ENCODE measurements at places on chromosomes 1 and 21.
A peak's percentile ranks its signal among the peaks of the same experiment; 100 is the strongest.

DNA sequence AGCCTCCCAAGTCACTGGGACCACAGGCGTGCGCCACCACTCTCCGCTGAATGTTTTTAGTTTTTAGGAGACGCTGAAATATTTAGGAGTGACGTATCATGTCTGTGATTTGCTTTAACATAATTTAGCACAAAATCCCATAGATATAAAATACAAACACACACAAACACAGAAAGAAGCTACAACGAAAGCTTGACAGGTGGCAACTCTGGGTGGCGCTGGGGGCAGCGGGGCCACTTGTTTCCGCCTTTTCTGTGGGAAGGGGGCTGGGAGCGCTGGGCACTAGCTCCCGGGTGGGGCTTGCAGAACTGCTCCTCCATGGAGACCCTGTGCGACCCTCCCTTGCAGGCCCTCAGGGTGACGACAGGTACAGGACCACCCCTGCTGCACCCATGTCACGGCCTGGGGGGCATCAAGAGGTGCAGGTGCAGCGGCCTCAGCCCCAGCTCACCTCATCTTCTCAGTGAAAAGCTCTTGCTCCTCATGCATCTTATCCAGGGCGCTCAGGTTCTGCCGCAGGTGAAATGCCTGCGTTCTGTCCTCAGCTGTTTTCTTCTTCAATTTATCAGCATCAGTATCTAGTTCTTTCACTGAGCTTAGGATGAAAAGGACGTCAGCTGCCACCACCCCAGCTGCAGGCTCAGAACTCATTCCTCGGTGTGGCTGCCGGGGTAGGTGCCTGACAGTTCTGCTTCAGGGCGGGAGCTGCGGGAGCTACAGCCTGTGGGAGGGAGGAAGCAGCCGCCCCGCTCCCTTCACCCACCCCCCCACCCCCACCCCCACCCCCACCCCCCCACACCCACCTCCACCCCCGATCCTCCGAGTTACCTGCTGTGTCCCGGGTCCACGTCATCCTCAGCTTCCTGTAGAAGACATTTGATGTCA is 15.3 kb downstream of the CFAP74 start:
- DNase-seq = no peak

- DNase-seq = no peak
These were observed 1526.1 kb downstream of the KCNT2 start for GRCh38 chr1:195082183-195082582.

DNA sequence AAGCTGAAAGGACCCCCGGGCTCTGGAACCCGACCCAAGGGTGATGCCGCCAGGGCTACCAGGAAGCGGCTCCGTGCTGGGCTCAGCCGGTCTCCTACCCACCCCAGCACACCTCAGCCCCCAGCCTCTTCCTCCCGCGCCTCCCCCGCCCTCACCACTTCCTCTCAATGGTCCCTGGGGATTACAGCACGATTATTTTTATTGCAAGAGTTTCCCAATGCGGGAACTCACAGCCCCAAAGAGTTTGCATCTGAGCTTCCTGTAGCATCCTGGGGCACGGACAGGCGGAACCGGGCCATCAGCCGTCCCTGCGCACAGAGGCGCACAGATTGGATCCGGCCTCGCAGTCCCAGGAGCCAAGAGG is 8.7 kb upstream of the SLX9 start:
- no peak for DNase-seq

DNA sequence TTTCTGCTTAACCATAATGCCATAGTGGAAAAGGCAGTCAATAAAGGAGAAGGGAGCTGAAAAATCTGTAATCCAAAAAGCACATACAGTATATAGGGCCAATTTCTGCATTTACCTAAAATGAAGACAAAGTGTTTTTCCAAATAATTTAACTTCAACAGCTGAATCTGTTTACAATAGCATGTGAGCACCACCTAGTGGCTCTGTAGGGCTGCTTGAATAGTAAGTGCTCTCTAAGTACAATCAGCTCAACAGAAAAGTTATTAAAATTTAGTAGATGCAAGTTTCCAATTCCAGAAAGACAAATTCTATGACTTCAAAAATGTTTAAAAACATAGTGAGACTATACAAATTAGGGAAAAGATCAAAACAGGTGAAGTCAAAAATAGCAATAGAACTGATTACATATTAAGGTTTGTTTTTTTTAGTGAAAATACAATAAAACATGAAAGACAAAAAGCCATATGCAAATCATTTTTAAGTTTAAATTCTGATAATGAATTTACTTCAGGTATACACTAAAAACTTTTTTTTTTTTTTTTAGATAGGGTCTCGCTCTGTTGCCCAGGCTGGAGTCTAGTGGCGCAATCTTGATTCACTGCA is 220.0 kb downstream of the SETD4 start:
- peak; percentile 84 for DNase-seq

DNA sequence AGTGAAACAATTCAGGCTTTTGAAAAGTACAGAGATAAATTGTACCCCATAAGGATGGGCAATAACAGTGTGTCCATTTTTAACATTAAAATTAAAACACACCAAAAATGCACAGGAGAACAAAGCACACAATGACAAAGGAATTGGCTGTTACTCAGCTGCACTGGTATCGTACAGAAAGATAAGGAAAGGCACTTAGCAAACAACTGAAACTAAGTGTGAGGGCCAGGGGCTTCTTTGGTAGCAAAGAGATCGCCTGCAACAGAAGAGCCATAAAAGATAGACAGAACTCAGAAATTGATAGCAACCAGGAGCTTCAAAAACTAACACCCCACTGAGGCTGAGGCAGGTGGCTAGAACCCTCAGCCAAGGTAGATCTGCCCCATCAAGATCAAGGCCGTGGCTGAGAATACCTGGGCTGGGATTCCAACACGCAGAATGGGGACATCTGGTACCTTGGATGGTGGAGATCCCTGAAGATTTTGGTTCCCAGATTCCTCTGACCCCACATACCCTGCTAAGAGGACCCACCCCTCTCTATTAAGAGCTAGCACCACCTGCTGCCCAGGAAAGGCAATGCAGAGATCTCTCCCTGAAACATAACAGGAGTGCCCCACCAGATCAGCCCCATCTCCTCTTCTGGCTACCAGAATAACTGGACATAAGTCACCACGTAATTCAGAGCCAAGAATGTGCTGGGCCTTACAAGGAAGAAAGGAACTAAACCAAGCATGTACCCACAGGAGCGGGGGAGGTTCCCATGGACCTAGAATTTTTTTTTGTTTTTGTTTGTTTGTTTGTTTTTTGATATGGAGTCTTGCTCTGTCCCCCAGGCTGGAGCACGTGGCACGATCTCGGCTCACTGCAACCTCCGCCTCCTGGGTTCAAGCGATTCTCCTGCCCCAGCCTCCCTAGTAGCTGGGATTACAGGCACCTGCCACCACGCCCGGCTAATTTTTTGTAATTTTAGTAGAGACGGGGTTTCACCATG is 16.2 kb downstream of the PLEKHO1 start:
- no peak for DNase-seq

- DNase-seq = no peak
These were observed 95.3 kb downstream of the ATP5PO start for GRCh38 chr21:33820230-33820770.

GRCh38 chr1:181036107-181036836 is 2.5 kb downstream of the MR1 start:
- no peak for DNase-seq

Measured in pons (tissue), 1 donor.